ENCODE measurements at places on chromosomes 5 and 9.

- no peak for DNase-seq
Measured at GRCh38 chr5:107808671-107809137, 138.0 kb upstream of the EFNA5 start.

GRCh38 chr5:9329125-9329524 is 216.8 kb downstream of the SEMA5A start:
- no peak for DNase-seq

- DNase-seq = no peak
Measured at GRCh38 chr5:162703914-162704313, 636.3 kb downstream of the GABRG2 start.

GRCh38 chr5:9370256-9370655 is 175.6 kb downstream of the SEMA5A start:
- DNase-seq = no peak

- DNase-seq = no peak
Measured at GRCh38 chr5:41447650-41448510, 62.5 kb downstream of the PLCXD3 start.

GRCh38 chr9:112751056-112751795 is 666 bp downstream of the SNX30 start:
- DNase-seq = peak; percentile 23

DNA sequence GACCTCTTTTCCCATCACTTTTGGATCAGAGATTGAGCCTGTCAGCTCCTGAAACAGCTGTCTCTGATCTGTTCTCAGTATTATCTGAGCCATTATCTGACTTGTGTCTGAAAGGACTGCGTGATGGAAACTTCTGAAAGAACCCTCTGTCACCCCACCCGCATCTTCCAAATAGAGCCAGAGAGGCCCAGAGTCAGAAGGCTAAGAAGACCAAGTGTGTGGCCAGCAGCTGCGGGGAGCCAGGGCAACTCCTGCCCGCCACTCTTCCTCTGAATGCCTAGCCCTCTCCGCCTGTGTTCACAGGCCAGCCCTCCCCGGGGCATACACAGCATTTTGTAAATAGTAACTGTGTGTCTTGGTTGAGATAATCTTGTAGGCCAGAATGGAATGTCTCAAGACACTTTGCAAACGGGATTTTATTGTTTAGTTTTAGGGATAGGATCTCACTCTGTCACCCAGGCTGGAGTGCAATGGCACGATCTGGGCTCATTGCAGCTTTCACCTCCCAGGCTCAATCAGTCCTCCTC is 92.7 kb downstream of the AOPEP start:
- DNase-seq = no peak

DNA sequence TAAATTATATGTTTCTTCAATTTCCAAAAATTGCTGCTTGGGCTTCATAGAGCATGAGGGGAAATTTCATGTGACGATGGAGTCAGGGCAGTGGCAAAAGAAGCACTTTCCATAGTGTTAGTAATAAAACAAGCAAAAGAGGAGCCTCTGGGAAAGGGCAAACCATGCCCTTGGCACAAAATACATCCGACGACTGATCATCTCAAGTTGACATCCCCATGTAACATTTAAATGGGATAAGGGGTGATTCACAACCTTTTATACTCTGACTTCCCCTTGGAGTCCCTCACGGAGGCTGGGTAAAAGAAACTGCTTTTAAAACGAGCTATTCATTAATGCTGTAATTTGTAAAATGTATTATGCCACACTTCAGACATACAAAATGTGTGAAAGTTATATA is 161.4 kb upstream of the DMRT1 start:
- DNase-seq = no peak

GRCh38 chr9:23663536-23663935 is 162.5 kb downstream of the ELAVL2 start:
- no peak for DNase-seq

DNA sequence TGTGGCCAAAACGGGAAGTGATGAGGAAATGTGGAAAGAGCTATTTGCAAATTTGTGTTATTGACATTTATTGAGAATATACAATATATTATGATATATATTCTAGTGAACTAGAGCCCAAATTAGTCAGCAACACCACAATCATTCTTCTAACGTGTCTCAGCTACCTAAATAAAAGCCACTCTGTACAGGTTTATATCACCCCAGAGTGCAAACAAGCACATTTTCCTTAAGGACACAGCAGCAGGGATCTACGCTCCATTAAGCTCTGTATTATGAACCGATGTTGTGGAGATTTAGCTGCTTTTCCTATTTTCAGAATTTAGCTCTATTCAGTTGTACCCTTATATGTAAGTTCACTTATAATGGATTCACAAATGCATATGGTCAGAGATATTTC is 77.9 kb downstream of the CDH18 start:
- no peak for DNase-seq

- no peak for DNase-seq
Measured at GRCh38 chr9:98867103-98867428, 59.6 kb downstream of the GALNT12 start.

- DNase-seq = no peak
Measured at GRCh38 chr5:109455598-109456096, 45.9 kb upstream of the PJA2 start.

DNA sequence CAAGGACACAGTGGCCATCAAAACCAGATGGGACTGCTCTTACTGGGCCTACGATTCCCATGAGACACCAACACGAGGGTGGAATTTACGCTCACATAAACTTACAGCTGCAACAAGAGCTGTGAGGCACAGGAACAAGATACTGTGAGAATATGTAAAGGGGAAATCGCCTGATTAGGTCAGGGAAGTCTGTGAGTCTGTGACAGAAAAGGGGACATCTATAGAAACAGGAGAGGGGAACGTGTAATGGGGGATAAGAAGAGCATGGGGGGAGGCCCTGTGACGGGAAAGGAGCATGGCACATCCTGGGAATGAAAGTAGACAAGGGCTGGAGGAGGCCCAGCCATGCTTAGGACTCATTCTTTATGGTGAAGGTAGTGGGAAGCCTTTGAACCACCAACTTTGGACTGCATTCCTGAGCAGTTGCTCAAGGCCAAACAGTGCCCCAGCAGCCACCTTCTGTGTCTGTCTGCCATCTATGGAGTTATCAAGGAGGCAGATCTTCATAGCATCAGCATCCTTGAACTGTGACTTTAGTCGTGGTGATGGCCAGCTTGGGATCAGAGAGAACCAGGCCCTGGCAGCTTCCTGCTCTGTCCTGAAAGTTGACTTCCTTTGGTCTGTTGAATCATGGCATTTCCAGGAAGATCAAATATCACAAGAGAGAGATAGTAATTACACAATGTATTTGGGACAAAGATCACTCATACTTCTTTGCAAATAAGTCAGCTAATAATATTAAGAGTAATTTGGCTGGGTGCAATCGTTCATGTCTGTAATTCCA is 87.9 kb upstream of the FAM169A start:
- DNase-seq = no peak

- DNase-seq = no peak
Measured at GRCh38 chr5:176781054-176781375, 29.3 kb upstream of the UNC5A start.

GRCh38 chr5:142015781-142016533 is 3.1 kb upstream of the GNPDA1 start:
- DNase-seq = peak; percentile 5

- no peak for DNase-seq
Measured at GRCh38 chr5:23763170-23763569, 255.8 kb downstream of the PRDM9 start.

DNA sequence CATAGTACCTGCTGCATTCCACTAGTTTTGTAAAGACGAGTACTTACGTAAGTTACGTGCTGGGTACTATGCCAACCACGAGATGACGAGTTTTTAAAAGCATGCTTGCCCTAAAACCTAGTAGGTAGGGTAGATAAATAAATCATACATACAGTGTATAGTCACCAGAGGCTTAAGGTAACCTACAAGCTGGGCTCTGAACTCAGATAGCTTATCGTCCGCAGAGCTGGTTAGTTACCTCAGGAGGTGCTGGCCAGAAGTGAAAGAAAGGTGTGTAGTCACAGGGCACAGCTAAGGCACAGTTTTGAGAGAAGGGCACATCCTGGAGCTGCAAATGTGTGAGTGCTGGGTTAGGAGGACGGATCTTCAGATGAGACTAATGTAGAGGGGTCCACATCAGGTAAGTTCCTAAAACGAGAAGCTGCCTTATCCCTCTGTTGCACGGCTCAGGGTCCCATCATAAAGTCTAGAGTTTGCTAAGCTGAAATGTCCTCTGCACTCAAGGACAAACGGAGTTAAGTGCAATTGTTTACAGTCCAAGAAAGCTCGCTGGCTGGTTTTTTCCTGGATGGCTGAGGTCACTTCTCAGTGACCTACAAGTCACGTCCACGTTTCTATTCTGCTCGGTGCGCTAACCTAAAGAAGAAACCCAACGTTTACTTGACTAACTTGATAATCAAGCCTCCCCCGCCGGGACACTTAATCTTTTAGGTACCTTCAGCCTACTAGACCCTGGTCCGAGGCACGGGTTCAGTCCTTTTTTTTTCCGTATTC is 1.1 kb upstream of the SNX24 start:
- DNase-seq = no peak

GRCh38 chr5:126852841-126853271 is 75.9 kb downstream of the LMNB1 start:
- no peak for DNase-seq

- no peak for DNase-seq
Measured at GRCh38 chr9:110033869-110034268, 174.1 kb downstream of the C9orf152 start.

GRCh38 chr5:67190861-67191260 is 5.7 kb downstream of the CD180 start:
- no peak for DNase-seq

DNA sequence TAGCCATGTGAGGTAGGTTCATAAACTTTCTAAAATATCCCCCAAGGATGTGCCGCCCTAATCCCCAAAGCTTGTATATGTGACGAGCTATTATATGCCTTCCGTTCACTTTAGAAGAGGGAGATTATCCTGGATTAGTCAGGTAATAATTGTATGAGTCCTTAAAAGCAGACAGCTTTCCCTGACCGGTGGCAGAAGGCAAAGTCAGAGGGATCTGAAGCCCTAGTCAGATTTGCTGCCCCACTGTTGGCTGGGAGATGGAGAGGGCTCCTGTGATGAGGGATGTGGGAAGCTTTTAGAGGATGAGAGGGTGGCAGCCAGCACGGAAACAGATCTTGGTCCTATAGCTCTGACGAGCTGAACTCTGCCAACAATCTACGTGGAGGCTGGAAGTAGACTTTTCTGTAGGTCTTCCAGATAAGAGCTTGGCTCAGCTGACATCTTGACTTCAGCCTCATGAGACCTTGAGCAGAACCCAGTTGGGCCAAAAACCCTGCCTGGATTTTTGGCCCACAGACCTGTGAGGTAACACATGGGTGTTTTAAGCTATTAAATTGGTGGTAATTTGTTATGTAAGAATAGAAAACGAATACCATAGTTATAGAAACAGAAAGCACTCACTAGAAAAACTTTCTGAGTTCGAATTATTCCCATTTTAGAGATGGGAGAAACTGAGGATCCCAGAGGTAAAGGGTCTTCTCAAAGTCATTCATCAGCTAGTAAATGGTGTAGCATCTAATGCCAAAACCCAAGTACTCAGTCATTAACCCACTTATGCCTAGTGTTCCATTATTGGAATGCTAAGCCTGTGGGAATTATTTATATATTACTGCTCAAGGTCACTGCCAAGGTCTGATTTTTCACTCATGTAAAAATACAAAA is 48.9 kb downstream of the SH3PXD2B start:
- DNase-seq = no peak

DNA sequence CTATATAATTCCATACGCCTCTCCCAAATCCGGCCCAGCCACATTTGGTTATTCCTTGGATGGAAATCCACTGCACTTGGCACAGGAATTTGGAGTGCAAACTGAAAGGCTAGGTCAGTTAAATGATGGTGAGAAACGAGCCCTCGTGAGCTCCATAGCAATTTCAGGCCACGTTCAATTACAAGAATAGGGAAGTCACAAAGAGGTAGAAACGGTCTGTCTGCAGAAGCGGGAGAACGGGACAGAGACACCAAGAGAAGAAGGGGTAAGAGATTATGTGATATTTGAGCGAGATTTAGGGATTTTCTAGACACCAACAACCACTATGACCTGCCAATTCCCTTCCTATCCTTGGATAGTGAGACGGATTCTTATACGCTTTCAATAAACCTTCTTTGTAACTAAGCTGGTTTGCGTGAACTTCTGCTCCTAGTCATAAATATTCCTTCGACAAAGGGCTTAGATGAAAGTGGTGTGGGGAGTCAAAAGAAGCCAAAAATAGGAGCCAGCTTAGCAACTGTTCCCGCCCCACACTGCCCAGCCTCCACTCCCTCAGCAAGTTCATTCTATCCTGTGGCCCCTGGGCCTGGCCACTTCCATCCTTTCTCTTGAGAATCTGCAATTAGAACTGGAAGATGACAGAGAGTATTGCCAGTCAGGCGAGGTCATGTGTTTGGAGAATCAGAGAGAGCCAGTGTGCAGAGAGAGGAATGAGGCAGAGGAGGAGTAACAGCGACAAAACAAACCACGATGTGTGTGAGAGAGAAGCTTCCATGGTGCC is 118.4 kb downstream of the ZNF608 start:
- no peak for DNase-seq

GRCh38 chr5:172313915-172314314 is 30.4 kb upstream of the UBTD2 start:
- no peak for DNase-seq

DNA sequence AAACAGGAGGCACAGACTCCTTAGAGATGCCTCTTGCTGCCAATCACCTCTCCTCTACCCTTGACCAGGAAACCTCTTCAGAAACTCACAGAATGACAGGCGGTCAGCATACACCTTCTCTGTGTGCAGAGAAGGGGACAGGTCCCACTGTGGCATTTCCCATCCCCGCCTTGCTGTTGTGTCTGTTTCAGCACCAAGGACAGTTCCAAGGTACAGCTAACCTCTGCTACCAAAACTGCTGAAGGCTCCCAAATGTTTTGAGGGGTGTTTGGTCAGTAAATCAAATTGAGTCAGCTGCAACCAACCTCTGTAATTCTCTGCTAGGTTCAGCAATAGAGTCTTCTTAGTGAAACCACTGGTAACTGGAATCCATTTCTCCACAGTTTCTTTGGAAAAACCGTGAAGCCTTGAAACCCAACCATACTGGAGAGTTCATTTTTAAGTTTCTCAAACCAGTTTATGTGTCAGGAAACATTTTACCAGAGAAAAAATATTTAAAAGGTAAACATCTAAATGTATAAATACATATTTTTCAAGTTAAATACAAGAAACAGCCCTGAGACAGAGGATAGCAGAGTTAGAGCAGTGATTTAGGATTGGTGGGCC is 122.0 kb downstream of the DRD1 start:
- peak; percentile 1 for DNase-seq

DNA sequence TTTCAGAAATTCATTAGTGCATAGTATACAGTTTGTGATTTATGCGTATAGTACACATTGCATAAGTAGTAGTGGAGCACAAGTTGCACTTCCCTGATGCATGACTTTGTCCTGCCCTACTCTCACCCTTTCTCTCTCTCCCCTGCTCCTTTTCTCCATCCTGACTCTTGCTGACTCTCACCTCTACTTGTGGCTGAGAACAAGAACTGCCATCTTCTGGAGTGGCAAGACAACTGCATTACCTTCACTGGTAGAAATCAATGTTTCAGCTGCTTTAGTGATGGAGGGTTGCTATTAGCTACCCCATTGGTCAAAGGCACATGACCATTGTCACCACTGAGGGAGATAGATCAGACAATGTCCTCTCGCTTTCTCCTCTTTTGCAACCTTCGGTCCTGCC is 26.9 kb downstream of the SPEF2 start:
- DNase-seq = no peak

- no peak for DNase-seq
Measured at GRCh38 chr5:74468421-74468820, 172.1 kb downstream of the ENC1 start.

Measured in activated CD4-positive, CD25-positive, alpha-beta regulatory T cell (primary cell).